ENCODE measurements at places on chromosomes 3 and 15. TPM values are rescaled to one million over a fixed set of nuclear protein-coding genes. Genes with fewer than 3 reads are reported as not detected.

Gene PARP15
- 72.9 TPM for total RNA-seq

Gene CLSTN2
- total RNA-seq, result not detected

Gene PLD1
- total RNA-seq, result 5.4 TPM

Gene SOX14
- not detected for total RNA-seq

Gene GCHFR
- total RNA-seq, result 9.1 TPM

Gene PSTPIP1
- 167 TPM for total RNA-seq

Gene NME9
- not detected for total RNA-seq

Gene AQR
- 43.7 TPM for total RNA-seq

Gene DUOXA1
- not detected for total RNA-seq

Gene KLHL25
- total RNA-seq, result 4.7 TPM

Gene BBX
- 59.1 TPM for total RNA-seq

Gene KNL1
- 20.1 TPM for total RNA-seq

Gene ZBBX
- not detected for total RNA-seq

Gene PFN2
- total RNA-seq, result 4.4 TPM

Gene HTD2
- 6.7 TPM for total RNA-seq

Gene CCDC191
- 3.6 TPM for total RNA-seq

Gene SI
- total RNA-seq, result not detected

Gene ICE2
- 38.9 TPM for total RNA-seq

Gene ZNF654
- total RNA-seq, result 30.8 TPM

Gene GOLGA8G
- total RNA-seq, result not detected

Gene KLF15
- not detected for total RNA-seq

Gene PPM1L
- 14.9 TPM for total RNA-seq

Gene SAXO2
- 0.59 TPM for total RNA-seq

Gene IL16
- 32.3 TPM for total RNA-seq

Gene GOLGA8H
- 0.55 TPM for total RNA-seq

Gene HIGD2B
- 0.26 TPM for total RNA-seq

Gene PPARG
- not detected for total RNA-seq

Gene ADAMTS17
- 0.31 TPM for total RNA-seq

Gene XYLB
- 11.4 TPM for total RNA-seq

Gene DUOX1
- total RNA-seq, result not detected

Gene KBTBD12
- total RNA-seq, result not detected

Gene GOLGA6D
- not detected for total RNA-seq

Gene NEK11
- 4.1 TPM for total RNA-seq

Gene FBXL22
- 0.45 TPM for total RNA-seq

Gene IL5RA
- 5.0 TPM for total RNA-seq

Gene SMCO1
- total RNA-seq, result not detected

Gene SNAP23
- total RNA-seq, result 72.6 TPM

Gene PTX3
- total RNA-seq, result not detected

Gene ACP3
- total RNA-seq, result not detected

Gene CAMKV
- total RNA-seq, result not detected

Gene PLIN1
- 0.33 TPM for total RNA-seq

Gene GXYLT2
- total RNA-seq, result not detected

Gene CLRN1
- not detected for total RNA-seq

Gene GABRA5
- total RNA-seq, result not detected

Gene WNT5A
- not detected for total RNA-seq

Gene SCG5
- total RNA-seq, result 0.74 TPM

Gene IQCF5
- total RNA-seq, result not detected

Gene TMEM207
- total RNA-seq, result not detected

Gene TNIK
- 48.5 TPM for total RNA-seq

Gene TM4SF4
- not detected for total RNA-seq

Gene EIF4E3
- 20.4 TPM for total RNA-seq

Gene CGNL1
- not detected for total RNA-seq

Gene CPNE9
- 0.29 TPM for total RNA-seq

Gene MORC1
- total RNA-seq, result not detected

Gene ROBO2
- not detected for total RNA-seq

Measured in natural killer cell treated with Interleukin-12 subunit alpha and Interleukin-12 subunit beta and Interleukin-15 and Interleukin-18, amount 100 ng/mL, for 72 hours (primary cell).